Right forelimb (tissue), 1 donor: ENCODE measurements at places on chromosomes 2 and 18.

- no peak for DNase-seq
These were observed 175.3 kb downstream of the INHBB start for GRCh38 chr2:120520929-120521912.

- no peak for DNase-seq
These were observed 10.6 kb upstream of the MOCOS start for GRCh38 chr18:36176711-36177110.

DNA sequence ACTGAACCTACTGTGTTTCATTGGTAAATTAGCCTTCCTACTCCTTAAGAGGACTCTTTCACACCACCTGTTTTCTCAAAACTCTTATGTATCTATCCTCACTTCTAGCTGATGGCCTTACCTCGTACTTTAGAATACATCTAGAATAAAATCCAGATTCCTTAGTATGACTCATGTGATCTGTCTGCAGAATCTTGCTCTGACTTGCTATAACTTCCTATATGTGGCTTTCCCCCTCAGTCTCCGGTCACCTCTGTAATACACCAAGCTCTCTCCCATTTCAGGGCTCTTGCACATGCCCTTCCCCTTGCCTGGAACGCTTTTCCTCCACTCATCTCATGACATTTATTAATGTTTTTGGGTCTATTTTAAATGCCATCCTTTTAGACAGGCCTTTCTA lies 95.6 kb upstream of the LHCGR start:
- no peak for DNase-seq

DNA sequence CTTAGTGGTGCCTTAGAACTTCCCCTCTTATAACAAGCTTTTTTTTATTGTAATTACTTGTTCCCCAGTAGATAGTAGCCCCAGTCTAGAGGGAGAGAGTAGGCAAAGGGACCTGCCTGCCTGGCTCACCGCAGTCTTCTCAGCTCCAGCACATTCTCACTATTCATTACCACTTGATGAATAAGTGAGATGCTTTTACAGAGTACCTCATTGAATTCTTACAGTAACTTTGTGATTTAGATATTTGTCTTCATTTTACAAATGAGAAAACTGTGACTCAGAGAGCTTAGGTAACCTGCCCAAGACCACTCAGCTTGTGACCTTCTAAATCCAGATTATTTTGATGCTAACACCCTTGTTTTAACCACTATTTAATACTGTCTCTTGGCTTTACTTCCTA lies 77.8 kb downstream of the CHRNA1 start:
- no peak for DNase-seq

- DNase-seq: peak; percentile 37
These were observed 27.1 kb upstream of the ODC1 start for GRCh38 chr2:10475221-10475722.

DNA sequence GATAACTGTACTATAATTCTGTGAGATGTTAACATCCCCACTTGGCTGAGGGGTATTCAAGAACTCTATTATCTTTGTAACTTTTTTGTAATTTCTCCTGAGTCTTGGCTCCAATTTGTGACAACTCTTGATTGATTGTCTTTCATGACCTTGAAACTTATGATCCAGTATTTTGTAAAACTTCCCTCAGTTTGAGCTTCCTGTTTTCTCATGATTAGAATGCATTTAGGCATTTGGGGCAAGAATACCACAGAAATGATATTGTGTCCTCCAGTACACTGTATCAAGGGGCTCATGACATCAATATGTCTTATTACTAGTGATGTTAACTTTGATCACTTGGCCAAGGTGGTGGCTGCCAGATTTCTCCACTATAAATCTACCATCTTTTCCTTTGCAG lies 37.4 kb downstream of the PNO1 start:
- no peak for DNase-seq

- no peak for DNase-seq
These were observed 151.2 kb downstream of the PRPF40A start for GRCh38 chr2:152565884-152566727.

GRCh38 chr2:24754985-24755705 lies 38.0 kb downstream of the PTRHD1 start:
- no peak for DNase-seq

DNA sequence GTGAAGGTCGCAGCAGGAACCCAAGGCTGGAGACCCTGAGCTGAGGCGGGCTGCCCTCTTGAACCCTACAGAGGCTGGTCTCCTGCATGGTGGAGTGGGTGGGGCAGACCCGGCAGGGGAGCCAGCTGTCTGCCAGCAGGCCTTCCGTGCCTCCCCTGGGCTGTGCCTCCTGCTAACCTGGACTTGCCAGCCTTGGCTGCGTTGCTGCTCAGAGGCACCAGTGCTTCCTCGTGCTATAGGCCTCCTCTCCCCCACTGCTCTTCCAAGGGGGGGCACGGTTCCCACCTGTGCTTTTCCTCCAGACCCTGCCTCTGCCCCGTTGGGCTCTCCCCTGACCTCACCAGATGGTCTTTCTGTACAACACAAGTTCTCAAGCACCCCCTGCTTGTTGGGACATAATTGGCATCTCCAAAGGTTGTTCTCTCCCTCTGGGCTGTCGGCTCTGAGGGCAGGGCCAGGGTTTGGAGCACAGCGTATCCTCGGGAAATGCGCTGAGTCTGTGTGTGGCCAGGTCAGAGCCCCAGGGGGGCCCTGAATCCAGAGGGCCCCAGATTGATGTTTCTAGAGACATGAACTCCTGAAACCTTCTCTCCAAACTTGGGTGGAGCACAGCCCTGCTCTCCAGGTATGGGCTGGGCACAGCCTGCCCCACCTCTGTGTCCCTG lies 6.7 kb downstream of the ARHGEF4 start:
- no peak for DNase-seq

GRCh38 chr18:25799231-25799630 lies 291.2 kb downstream of the SS18 start:
- DNase-seq: no peak

DNA sequence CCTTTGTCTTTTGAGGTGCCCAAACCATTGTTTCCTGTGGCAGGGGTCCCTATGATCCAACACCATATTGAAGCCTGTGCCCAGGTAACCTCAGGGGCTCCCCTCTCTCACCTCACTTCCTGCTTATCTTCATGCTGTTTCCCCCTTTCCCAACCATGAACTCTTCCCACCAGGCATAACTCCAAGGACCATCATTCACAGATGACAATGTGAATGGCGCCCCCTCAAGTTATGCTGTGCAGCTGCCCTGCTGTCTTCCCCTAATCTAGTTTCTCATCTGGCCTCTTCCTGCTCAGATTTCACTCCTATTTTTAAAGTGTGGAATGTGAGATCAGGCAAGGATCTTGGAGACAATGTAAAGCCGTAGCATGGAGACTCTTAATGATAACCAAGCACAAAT lies 1.4 kb downstream of the GMPPA start:
- DNase-seq: no peak

- no peak for DNase-seq
These were observed 15.7 kb upstream of the ACVR2A start for GRCh38 chr2:147829106-147829505.

DNA sequence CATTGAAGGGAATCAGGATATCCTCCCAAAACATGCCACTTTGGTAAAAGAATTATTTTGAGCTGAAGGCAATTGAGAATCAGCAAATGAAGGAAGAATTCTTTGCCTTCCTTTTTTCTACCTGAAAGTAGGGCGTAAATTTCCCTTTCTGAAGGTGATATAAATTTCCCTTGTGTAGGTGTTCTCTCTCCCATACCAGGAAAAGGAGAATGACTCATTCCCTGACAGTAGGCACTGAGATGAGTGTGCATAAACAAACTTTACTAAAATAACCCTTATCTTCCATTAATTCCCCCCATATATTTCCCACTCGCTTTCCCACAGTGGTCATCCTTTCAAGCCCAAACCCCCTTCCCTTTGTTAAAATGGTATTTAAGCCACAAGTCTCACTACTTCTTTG lies 1339.0 kb downstream of the LRP1B start:
- no peak for DNase-seq

DNA sequence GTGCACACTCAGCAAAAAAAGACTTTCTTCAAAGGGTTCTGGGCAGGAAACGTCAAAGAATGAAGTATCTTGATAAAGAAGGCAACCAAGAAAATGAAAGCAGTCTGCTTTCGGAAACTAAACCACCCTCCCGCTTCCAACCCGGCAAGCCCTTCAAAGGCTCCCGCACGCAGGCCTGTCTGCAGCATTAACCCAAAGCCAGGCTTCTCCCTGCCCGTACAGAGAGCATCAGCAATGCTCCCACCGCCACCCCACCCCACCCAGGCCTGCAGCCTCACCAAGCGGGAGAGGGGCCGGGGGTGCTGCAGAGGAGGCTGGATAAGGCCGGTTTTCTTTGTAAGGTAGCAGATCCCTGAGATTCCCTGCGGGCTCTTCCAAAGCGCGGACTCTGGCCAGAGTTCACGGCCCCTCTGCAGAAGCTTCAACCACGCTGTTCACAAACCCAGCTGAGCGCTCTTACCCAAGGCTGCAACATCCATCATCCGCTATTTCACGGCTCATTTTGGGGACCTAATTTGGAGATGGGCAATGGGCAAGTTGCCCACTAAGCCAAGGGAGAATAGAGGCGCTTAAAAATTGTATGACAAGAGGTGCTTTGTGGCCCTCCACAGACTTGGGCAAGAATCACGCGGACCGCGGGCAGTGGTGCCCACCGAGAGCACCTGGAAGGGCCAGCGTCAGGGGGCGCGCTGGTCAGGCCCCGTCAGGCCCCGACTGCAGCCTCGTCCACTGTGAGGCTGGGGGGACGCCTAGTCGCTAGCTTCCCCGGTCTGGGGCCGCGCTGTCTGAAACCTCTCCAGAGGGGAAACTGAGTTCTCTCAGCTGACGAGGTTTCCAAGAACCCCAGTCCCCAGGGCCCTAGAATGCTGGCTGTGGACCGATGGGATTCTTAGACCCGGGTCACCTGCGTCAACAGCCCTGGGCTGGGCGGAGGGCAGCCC lies 225.4 kb upstream of the ID2 start:
- no peak for DNase-seq

GRCh38 chr2:197994751-197995150 lies 190.4 kb downstream of the PLCL1 start:
- DNase-seq: no peak

DNA sequence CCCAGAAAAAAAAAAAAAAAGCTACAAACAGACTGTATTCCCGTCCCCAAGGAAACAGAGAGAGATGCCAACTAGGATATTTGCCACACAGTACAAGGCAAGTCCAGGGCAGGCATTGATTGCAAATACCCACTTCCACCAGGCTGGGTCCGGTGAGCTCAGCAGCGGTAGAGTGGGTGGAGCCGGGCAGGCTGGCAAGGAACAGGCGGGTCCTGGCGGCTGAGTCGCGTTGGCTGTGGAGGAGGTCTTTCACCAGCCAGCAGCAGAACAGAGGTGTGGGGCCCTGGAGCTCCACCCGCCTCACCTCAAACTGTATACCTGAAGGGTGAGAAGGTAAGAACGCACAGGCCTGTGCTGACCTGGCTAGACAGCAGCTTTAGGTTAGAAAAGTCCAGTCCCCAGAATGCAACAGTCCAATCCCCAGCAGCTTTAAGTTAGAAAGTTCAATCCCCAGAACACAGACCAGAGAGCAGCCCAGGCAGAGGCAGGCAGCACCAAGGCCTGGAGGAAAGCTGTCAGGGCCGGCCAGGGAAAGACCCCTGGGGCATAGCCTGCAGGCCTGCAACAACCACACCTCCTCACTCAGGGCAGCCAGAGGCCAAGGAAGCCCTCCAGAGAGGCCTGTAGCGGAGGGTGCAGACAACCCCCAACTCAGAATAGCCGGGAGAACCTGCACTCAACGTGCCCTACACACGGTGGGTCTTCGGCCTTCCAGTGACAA lies 21.9 kb upstream of the MTERF4 start:
- DNase-seq: peak; percentile 29

DNA sequence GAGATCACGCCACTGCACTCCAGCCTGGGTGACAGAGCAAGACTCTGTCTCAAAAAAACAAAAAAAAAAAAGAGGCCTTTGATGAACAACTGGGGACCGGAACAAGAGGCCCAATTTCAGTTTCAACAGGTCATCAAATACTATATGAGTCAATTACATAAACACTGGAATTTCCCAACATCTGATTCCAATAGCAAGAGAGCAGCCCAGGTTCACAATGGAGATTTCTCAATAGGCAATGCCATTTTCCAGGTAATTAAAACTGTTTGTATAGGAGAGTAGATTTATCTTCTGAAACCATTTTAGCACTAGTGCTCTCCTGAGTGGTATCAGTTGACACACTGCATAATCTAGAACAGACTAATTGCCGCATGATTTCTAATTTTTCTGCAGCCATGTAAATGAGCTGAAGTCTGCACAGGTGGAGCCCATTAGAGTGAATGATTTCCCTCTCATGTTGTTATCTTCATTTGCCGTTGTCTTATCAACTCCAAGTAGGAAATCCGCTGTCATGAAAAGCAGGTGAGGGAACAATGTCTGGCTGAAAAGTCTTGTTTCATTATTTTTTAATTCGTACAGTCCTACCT lies 264.1 kb upstream of the MEIS1 start:
- no peak for DNase-seq

DNA sequence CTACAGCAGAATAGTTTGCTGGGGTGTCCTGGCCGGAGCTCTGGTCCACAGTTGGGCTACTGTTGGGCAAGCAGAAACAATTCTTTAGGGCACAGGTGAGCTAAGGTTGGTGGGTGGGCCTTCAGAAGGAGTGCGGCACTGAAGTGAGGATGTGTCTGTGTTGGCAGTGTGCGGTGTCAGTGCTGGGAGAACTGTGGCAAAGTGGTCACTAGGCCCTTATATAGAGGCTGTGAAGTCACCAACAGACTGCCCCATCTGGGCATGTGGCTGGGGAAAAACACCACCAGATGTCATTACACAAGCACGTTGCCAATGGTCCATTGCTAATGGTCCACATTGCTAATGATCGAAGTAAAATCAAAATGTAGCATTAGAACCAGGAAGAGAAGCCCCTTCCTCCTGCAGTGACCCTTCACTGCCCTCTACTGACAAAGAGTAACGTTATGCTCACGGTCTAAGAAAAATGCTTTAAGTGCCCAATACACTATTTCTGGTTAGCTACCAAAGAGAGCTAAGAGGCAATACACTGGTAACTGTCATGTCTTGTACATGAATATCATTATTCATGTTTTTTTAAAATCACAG lies 21.3 kb downstream of the SCN1A start:
- no peak for DNase-seq

GRCh38 chr2:236562434-236562833 lies 7.2 kb upstream of the ACKR3 start:
- DNase-seq: no peak

GRCh38 chr18:26547646-26548414 lies 523 bp downstream of the KCTD1 start:
- DNase-seq: peak; percentile 90

DNA sequence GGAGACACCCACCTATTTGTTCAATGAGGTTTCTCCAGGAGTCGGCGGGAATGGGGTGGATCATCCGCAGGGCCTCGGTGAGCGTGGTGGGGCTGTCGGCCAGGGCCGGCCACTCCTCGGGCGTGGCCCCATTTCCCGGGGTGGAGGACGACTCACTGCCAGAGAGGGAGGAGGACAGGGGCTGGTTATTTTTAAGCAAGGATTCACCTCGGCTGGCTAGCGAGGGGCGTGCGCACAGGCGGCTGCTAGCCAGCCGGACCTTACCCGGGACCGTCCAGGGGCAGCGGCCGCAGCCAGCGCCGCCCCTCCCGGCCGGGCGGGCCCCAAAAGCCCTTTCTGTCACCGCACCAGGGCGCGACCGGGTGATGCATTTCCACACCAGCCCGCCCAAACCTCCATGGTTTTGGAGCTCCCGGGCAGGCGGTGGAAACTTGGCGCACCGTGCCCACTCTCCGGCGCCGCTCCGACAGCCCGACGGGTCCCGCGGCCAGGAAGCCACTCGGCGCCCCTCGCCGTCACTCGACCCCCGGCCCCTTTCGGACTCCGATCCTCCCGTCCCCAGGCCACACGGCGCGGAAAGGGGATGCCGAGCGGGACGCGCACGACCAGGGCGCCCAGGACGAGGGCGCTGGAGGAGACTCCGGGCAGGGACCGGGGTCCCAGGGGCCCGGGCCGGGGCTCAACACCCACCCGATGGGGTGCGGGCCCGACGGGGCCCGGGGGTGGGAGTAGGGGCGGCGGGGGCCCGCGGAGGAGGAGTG lies 57.1 kb downstream of the SNORC start:
- peak; percentile 75 for DNase-seq
